Thoracic aorta (tissue), 2 donors: ENCODE measurements at places on chromosomes 16 and 17. TPM values are rescaled to one million over a fixed set of nuclear protein-coding genes. Genes with fewer than 3 reads are reported as not detected.
A peak's percentile ranks its signal among the peaks of the same experiment; 100 is the strongest.

Gene DOC2B
- total RNA-seq = 7.5 TPM

Gene BEAN1
- total RNA-seq = not detected

DNA sequence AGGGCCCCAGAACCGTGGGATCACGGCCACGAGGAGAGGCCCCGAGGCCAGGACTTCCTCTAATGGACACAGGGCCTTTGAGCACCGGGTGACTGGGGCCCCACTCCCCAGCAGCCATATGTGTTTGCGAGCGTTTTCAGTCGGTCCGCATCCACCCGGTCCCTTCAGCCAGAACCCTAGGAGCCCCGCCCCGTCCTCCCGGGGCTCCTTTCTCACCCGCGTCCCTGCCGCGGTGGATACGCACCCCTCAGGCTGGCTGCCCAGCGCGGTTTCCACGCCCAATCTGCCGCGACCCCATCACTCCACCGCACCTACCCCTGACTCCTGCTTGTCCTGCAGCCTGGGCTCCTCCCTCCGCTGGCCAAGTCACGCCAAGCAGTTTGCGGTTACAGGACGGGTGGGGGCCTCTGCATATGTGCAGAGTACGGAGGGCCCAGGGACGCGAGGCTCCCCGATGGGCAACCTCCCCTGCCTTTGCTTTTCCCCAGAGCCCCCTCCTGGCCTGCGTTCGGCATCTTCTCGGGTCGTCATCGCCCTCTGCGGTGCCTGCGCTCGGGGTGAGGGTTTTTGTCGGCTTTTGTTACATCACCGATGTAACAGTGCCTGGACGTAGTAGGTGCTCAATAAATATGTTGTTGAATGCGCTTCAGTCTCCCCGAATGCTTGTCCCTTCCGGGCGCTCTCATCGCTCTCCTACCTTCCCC lies 1.0 kb upstream of the TTYH2 start:
- DNase-seq = no peak

GRCh38 chr17:79646721-79647455 lies 36.0 kb upstream of the RBFOX3 start:
- no peak for DNase-seq

DNA sequence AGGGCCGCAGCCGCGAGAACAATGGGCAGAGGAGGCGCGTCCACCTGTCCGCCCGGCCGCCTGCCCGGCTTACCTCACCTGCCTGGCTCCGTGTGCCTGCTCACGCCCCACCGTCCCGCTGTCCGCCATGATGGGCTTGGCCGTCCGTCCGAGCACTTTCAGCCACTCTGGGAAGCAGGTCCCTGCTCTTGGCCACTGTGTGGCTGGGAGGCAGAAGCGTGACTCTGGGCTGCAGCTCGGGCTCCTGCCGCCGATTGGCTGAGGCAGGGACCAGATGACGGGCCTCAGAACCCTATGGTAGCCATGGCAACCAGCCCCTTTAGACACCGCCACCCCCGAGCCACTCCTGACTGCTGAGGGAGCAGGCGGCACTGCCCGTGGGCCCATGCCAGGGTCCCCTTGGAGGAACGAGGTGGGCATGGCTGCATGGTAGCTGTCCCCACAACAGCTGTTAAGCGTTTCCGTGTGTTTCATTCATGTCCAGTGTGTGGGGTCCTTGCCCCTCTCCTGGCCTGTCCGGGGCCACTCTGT lies 8.9 kb upstream of the AXIN1 start:
- no peak for DNase-seq

- no peak for DNase-seq
Observed at GRCh38 chr17:74018115-74018514, 185.4 kb upstream of the RPL38 start.

DNA sequence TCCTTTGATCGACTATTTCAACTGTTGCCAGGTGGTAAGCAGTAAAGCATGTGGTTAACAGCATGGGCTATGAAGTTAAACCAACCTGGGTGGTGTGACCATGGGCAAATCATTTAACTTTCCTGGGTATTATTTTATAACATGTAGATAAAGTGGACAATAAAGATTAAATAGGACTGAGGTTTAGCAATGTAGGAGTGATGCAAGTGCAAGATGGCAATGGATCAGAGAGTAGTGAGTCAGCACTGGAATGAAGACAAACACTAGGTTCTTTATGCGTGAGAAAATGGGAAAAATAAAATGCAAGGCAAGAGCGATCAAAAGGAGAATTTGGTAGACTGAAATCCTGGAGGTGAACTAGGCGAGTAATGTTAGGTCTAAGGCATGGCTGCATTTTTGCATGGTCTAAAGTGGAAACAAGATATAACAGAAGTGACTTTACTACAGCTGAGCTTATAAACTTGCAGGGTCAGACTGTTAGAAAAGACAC lies 222.4 kb upstream of the AXIN2 start:
- DNase-seq = no peak

GRCh38 chr17:2303204-2304188 lies at the start of the genes SMG6 and SRR:
Gene SMG6 (minus strand): TSS chr17:2303785. CDS start chr17:2303720, 65 bp downstream.
Gene SRR (plus strand): TSS chr17:2303950. CDS start chr17:2315561, 11,611 bp downstream.
- peak; percentile 60 for DNase-seq

DNA sequence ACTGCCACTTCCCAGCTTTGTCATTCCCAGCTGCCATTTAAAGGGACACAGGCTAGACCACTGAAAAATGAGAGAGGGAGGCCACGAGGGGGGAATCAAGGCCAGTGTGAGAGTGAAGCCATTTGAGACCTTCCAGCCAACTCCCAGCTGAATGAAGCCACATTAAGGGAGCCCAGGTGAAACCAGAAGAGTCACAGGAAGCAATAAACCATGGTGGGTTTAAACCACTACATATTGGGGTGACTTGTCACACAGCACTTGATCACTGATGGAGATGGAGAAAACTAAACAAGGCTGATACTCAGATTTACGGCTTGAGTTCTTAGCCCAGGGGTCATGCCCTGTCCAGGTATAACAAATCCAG lies 2.8 kb upstream of the NUBP1 start:
- no peak for DNase-seq

DNA sequence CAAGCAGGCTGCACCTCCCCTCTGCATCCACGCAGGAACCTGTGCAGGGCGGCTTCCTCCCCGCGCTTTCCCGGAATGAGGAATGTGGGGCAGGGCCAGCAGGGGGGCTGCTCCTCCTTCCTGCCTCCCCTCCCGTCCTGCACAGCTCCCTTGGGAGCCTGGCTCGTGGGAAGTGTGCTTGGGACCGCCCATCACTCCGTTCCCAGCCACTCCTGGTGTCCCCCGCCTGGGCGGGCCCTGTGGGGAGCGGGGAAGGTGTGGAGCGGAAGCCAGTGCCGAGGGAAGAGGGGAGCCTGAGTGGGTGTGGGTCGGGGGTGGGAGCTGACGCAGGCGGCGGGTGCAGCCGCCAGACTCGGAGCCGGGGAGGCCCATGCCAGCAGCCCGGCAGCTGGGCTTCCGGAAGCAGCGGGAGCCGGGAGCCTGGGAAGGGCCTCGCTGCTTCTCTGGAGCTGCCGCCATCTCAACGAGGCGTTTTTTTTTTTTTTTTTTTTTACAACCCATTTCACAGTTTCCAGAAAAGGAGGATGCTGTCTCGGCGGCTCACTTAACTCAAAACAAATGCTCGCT lies 24.1 kb downstream of the BAHCC1 start:
- peak; percentile 87 for DNase-seq

GRCh38 chr17:80441133-80441578 lies 26.2 kb downstream of the ENDOV start:
- DNase-seq = no peak
